ENCODE measurements at places on chromosomes 7 and 10.

DNA sequence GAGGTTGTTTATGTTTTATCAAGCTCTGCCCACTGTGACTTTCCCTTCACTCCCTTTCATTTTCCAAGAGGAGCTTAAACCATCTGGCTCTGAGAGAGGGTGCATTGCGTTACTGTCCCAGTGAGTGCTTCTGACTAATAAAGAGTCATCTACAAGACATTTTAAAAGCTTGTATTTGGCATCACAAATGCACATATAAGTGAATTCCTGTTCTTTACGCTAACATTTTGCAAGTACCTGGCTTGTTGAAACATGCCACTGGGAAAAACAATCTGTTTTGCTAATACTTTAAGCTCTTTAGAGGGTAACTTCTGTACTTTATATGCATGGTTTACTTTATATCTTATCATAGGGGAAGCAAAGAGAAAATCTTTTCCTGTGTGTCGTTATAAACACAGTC is 534.6 kb upstream of the POM121L12 start:
- DNase-seq = no peak

DNA sequence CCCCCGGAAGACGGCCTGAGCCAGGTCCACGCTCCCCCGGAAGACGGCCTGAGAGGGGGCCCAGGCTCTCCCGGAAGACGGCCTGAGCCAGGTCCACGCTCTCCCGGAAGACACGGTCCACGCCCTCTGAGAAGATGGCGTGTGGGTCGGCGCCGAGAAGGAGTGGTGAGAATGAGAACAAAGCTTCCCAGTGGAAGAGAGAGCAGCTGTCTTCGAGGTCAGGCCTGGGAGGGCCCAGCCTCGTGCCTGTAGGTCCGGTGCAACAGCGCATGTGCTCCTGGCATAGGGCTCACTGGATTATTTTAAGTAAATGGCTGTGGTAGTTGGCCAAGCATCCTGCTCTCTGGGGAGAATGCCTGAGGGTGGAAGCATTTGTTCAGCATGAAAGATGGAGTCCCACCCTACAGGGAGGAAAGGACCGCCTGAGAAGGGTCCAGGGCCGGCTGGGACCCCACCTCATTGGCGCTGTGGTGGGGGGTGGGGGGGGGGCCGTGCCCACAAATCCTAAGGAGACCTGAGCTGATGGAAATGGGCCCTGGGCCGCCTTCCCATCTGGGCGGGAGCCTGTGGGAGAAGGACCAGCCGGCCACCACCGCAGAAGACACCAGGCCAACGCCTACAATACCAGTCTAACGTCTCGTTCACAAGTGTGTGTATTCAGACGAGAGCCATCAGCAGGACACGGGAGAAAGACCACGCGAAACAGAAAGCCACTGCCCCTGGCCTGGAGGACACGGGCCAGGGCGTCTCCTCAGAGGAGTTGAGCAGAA is 210.0 kb downstream of the WDR37 start:
- no peak for DNase-seq

DNA sequence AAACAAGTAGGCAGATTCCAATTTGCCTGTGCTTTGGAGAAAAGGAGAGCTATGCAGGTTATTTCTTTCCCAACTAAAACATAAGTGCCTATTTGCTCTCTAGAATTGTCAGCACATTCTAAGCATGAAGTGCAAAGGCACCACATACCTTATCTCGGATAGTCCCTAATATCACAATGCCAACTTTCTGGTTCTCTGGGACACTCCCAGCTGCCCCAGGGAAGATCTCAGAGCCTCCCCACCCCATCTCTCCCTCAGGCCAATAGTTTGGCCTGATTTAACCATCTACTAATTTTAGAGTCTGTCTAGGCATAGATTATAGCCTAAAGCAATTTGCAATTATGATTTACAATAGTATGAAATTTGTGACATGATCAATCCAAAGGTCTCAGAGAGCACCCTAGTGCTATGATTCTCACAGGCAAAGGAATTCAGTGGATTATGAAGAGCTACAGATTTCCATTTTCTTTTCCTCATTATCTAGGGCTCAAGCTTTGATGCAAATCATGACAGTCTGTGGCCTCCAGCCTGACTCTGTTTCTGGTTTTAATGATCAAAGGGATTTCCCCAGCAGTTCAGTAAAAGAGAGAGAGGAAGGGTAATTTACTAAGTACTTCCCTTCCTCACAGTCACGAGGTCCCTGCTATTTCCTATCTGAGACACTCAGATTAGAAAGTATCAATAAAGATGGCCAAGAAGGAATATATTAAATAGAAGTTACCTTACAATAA is 29.0 kb upstream of the IL6 start:
- DNase-seq = no peak

- peak; percentile 50 for DNase-seq
These were observed 2.1 kb downstream of the PCOLCE start for GRCh38 chr7:100604028-100604975.

DNA sequence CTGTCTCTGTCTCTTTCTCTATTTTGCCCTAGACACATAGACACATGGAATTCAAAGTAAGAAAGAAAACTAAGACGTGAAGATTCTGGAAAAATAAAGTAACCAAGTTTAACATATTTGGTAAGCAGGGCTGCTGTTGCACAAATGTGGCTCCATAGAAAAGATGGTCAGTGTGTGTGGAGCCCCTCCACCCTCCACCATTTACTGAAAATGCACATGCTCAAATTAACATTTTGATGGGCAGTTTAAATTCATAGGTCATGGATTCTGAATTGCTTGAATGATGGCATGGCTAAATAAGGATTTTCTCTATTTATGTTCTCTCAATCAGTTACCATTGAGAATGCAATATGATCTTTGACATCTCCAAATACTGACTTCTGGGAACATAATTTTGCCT is 165.5 kb upstream of the CHRM2 start:
- DNase-seq = no peak

GRCh38 chr10:93075369-93076221 is 1.9 kb downstream of the CYP26A1 start:
- DNase-seq = no peak

DNA sequence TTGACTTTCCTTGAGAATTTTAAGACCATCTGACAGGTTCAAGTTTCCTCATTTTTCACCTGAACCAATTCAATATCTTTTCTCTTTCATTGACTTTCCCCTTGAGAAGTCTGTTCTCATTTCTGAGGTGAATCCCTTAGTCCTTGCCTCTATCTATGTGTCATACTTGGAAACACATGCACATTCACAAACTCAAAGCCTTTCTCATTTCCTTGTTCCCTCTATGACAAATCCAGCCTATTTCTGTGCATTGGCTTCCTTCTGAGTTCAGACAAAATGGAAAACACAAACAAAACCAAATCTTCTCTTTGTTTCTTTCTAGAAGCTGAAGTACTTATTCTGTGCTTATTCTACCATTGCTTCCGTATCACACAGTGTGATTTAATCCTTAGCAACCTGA is 13.8 kb downstream of the PTTG1IP2 start:
- DNase-seq = no peak

DNA sequence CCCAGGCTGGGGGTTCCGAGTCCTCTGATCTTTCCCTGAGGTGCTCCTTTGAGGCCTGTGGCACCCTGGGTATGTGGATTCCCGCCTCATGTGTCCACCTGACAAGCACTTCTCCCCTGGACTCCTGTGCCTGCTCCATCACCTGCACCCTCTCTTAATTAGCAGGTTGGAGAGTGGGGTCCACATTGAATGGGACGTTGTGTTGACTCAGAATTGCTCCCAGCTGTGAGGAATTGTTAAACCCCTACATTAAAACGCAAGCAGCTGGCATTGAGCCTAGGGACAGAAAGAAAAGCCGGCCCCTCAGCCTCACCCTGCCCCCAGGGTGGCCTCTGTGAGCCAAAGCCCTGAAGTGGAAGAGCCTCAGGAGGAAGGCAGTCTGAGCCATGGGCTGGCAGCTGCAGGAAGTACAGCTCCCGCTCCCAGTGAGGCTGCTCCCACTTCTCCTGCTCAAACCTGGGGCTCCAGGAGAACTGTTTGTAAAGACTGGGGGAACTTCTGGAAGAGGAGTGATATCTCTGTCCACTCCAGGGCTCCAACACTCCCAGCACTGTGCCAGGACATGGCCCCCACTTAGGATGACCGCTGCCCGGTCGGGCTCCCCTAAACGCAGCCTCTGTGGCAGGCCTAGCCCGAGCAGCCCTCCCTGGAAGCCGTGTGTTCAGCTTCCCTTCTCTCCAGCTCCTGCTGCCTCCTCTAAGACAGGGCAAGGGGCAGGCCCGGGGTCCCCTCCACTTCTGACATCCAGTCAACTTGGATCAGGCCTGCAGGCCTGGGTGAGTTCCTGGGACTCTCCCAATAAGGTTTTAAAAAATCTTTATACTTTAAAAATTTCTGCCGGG is 1.8 kb upstream of the OPN4 start:
- no peak for DNase-seq

- no peak for DNase-seq
These were observed 44.2 kb upstream of the SLC35G1 start for GRCh38 chr10:93849593-93849992.

- DNase-seq = no peak
These were observed 27.9 kb upstream of the ASCC1 start for GRCh38 chr10:72243822-72244437.

- no peak for DNase-seq
These were observed 119.3 kb upstream of the MDFIC start for GRCh38 chr7:114802632-114803031.

DNA sequence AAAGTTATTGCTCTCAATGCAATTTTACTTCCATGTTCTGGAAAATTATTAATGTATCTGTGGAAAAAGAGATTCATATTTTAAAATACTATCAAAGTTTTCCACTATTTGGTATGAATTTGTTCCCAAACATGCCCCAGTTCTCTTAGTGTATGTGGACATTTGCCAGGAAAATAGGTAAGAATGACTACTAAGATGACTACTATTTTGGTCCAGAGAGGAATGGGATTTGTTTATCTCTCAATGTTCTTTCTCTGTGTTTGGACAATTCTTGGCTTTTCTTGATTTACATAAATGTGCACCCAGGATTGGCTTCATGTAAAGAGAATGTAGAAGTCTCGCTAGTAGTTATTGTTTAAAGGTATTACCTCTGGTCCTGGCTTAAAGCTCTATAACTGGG is 60.3 kb upstream of the POT1 start:
- DNase-seq = no peak

GRCh38 chr7:37205451-37205850 is 243.2 kb downstream of the ELMO1 start:
- DNase-seq = no peak

DNA sequence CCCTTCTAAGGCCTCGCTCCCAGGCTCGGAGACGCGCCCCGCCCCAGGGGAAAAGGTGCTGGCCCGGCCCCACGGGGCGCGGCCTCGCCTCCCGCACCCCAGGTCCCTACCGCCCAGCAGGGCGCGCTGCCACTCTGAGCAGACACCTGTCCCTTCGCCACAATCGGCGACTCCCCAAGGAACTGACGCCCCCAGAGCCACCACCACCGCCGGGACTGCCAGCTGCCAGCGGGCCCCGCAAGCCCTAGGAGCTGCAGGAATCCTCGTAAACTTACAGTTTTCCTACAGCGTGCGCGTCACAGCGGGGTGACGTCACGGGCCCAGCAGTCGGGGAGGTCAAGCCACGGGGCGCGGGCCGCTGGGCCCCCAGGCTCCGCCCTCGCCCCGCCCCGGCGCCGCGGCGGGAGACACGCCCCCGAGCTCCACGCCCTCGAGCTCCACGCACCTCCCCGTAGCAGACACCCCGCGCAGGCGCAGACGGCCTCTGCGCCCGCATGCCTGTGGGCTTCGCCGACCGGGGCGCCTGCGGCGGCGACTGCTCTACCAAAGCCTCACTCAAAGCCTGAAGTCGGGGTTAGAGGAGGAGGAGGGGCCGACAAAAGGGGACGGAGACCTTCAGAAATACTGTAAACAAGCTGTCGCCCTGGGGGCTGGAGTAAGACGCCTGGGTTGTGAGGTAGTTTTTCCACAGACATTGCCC is at the start of gene ZNF438:
ZNF438 (minus strand) TSS at position 308 of the 700 bp plus-strand sequence. CDS start 154,831 bp downstream, outside the sequence.
- DNase-seq = peak; percentile 92

GRCh38 chr10:120996456-120997034 is 145.4 kb downstream of the WDR11 start:
- no peak for DNase-seq

- DNase-seq = no peak
These were observed 127.6 kb upstream of the NANOS1 start for GRCh38 chr10:118901906-118902305.

DNA sequence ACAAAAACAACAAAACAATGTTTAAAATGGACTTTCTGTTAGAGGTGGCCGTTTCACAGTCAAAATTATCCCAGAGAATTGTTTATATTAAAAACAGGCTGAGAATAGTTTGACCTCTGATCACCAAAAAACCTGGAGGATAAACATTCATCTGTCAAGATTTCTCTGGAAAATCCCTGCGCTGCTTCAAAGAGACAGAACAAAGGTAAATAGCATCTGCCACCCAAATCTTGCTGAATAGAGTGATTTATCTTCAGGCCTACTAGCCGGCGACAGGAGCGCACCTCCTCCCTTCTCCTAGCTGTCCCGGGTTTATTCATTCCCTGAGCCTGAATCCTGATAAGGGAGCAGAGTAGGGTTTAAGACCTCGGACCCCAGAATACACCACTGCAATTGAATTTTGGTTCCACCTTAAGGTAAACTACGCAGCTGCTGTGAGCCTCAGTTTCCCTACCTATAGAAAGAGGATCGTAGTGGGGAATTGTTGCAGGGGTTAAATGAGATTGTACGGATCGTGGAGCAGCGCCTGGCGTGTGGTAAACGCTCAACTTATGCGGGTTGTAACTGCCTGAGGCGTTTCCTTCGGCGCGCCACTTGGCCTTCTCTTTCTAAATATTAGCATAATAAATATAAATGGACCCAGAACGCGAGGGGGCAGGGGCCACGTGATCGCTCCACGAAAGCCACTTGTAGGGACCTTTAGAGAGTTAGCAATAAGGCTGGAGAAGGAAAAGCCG is 498 bp upstream of the ST7 start:
- no peak for DNase-seq

GRCh38 chr10:121667948-121668313 is 69.7 kb upstream of the FGFR2 start:
- DNase-seq = no peak

DNA sequence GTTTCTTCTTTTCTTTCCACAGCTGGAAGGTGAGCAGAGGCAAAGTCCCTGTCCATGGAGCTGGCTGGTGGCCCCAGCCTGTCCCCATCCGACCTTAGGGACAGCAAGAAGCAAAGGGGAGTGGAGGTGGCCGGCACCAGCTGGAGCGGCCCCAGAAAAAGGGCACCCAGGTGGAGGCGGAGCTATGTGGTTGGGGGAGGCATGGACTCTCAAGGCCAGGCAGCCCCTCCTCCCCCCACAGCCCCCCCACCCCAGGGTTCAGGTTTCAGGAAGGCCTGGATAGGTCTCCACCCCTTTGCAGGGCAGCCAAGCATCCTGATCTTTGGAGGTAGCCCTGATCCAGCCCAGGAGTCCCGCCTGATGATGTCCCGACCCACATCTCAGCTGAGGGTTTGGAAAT is at the start of gene SSC4D:
SSC4D (minus strand) TSS at position 161 of the 400 bp plus-strand sequence. CDS start 5,258 bp downstream, outside the sequence.
- DNase-seq = no peak

DNA sequence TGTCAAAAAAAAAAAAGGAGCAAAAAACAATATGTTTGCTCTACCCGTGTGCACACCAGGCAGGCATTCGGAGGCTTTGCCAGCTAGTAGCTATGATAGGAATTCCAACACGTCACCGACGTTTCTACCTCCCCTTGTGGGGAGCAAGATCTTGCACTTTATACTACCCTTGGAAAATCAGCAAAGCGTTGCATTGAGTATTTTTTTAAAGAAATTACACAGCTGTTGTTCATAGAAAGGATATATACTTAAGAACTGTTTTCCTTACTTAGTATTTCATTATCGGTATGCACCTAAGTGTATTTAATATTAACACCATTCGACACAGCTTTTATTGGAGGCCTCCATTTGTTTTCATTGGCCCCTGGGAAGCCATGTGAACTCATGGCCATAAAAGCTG is 159.9 kb upstream of the MGMT start:
- DNase-seq = no peak

- peak; percentile 67 for DNase-seq
These were observed 744 bp downstream of the PPRC1 start for GRCh38 chr10:102133373-102134195.

GRCh38 chr10:34861293-34862021 is 46.4 kb upstream of the PARD3 start:
- no peak for DNase-seq
